ENCODE measurements at places on chromosomes 6 and 20.

DNA sequence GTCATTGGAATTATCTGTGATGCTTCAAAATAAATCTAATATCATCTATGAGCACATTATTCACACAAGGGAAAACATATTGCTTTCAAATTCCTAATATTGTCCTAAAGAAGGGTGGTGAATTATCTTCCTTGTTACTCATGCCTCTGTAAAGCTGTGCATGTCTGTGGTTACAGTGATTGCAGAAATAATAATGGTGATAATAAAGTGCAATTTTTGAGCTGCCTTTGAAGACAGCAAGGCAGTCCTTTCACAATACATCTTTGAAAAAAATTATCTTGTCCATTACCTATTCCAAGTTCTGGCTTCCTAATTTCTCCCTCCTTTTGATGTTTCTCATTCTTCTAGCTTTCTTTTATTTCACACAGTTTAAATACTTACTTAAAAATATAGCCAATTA is 442.1 kb upstream of the EYS start:
- DNase-seq, result no peak

DNA sequence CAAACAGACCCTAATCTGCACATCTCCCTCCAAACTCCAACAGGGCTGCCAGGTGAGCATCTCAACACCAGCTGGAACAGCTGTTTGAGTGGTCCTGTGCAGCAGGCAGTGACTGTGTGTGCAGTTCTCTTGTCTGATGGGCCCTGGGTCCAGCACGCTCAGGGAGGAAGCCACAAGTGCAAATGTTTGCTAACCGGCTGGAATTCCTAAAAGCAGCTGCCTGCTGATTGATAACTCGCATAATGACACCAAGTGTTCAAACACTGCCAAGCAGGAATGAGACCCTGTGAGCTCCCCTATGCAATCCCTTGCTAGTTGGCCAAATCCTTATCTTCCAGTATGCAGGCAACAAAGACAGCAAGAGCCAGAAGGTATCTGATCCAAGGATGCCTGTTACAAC is 650.6 kb downstream of the CBLN4 start:
- no peak for DNase-seq

DNA sequence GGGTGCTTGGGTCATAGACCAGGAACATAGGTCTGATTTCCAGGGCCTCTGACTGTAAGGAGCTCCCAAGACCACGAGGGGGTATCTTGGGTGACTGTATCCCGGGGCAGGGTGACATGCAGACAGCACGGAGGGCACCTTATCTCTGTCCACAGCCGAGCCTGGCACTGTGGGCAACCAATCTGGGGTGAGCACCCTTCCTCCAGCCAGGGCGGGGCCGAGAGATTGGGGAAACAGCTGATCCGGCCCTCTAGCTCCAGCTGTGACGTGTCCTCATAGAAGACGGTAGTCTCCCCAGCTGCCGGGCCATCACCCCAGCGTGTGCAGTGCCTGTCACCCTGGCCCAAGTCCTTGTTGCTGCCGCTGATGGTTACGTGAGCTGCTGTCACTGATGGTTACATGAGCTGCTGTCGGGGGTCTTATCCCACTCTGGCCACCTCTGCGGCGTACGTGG is 139.6 kb upstream of the RNF24 start:
- DNase-seq, result no peak

DNA sequence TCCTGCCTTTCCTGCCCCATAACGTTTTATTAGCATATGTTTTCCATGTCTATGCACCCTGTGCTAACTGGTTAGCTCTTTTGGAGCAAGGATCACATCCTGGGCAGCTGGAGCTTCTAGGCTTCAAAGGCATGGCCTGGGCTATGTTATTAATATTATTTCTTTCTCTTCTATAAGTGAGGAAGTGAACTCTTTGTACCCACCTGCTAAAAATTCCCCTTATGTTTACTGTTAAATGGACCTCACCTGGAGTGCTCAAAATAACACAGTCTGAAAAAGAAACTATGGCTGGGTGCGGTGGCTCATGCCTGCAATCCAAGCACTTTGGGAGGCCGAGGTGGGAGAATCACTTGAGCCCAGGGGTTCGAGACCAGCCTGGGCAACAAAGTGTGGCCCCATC is 97.8 kb downstream of the TNFAIP3 start:
- no peak for DNase-seq

DNA sequence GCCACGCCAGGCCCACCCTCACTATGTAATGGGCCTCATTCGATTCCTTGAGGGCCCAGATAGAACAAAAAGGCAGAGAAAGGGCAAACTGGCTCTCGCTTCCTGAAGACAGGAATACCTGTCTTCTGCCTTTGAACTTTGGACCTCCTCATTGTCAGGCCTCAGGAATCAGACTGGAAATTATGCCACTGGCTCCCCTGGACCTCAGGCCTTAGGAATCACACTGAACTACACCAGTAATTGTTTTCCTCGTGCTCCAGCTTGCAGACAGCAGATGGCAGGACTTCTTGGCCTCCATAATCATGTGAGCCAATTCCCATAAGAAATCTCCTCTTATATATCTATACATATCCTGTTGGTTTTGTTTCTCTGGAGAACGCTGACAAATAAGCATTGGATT is 258.6 kb upstream of the KCNG1 start:
- DNase-seq, result no peak

DNA sequence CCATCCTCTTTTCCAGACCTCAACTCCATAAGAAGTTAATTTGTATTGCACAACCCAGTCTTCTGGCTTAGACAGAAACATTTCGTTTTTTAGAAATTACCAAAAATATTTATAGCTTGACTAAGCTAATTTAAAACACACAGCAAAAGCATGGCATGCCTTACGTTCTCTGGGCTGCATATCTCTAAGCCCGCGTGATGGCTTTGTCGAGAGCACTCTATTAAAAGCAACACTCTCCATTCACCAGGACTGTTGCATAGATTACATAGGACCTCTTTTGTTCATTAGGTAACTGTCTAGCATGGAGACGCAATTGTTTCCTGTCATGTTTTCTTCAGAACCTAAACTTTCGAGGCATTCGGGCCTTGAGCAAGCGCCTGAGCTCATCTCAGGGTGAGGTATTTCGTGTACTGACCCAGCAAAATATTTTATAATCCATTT is 104.5 kb downstream of the IBTK start:
- DNase-seq, result no peak
